ENCODE measurements at places on chromosomes 2 and 18.

GRCh38 chr2:28606986-28607441 lies 111.2 kb downstream of the PLB1 start:
- DNase-seq: no peak

DNA sequence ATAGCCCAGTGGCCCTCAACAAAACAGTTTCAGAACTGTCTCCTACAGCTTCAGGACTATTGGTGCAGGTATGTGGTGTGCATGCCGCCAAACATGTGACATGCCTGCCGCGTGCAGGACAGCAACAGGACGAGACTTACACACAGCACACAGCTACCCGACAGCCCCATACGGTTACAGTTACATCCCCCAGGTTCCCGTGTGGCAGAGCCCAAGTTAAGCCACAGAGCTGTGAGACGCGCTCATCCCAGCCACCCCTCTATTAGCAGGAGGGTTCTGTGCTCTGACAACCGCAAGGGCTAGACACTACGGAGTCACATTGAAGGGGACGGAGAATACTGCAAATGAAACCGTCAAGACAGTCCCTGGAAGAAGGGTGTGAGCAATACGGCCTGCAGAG lies 16.4 kb upstream of the TUBB6 start:
- DNase-seq: no peak

- no peak for DNase-seq
Observed at GRCh38 chr2:106108351-106108750, 85.8 kb downstream of the UXS1 start.

- no peak for DNase-seq
Observed at GRCh38 chr2:46009315-46009714, 287.9 kb upstream of the EPAS1 start.

DNA sequence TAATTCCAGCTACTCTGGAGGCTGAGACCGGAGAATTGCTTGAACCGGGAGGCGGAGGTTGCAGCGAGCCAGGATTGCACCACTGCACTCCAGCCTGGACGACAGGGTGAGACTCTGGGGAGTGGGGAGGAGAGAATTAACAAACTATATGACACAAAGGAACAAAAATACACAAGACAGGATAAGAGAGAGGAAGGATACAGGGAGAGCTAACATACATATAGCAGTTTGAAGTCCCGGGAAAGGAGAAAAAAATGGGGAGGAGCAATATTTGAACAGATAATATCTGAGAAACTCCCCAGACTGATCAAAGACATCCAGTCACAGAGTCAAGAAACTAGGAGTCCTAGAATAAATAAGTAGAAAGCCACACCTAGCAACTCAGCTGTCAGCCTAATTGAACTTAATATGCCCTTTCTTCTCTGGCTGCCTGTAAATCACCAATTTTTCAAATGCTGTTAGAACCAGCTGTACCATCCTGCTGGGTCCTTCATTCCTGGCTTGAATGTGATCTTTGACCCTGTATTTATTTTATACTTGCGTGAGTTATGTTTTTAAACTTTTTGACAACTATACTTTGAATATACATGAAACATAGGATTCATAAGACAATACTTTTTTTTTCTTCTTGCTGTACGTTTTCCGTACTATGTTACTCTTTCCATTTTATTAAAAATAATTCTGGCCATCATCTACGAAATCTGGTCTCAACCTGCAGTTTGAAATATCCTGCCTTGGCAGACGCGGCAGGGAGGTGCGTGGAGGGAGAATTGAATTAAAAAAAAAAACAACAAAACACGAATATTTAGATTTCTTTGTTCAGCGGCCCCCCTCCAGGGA lies 876 bp upstream of the CYP27A1 start:
- no peak for DNase-seq

- DNase-seq: no peak
Observed at GRCh38 chr2:25714740-25715139, 41.4 kb upstream of the DTNB start.

- DNase-seq: no peak
Observed at GRCh38 chr18:45386041-45386655, 229.1 kb upstream of the SLC14A2 start.

DNA sequence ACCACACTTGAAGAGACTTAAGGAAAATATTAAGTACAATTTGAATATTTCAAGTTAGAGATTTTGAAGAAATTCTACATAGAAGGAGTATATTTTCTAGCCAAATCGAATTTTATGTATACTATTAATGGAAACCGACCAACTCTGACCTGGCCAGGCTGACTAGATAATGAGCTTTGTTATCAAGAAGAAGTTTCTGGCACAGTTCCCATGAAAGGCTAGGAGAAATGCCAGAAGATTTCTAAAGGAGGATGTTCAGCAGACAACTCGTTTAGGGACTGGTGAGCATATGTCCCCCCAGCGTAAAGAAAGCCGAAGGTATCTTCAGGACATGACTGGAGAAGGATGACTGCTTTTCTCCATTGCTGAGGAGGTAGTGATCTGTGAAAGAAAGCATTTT lies 127.3 kb downstream of the DIS3L2 start:
- DNase-seq: no peak

DNA sequence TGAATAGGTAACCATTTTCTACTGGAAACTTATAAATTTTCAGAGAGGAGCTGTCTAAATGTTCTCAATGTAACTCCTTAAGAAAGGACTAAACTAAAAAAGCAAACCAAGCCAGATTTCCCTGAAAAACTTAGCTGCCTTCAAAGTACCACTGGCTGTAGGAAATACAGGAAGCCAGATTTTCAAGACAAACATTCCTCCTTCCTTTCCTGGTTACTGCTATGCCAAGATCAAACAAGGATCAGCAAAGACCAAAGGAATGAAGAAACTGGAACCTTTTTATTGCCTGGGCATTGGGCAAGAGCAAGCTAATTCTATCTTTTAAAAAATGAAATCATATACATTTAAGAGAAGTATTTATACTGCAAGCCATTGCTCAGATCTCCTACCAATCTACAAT lies 212.7 kb downstream of the DYM start:
- no peak for DNase-seq

- DNase-seq: peak; percentile 72
Observed at GRCh38 chr2:47271054-47272000, 116.2 kb upstream of the STPG4 start.

DNA sequence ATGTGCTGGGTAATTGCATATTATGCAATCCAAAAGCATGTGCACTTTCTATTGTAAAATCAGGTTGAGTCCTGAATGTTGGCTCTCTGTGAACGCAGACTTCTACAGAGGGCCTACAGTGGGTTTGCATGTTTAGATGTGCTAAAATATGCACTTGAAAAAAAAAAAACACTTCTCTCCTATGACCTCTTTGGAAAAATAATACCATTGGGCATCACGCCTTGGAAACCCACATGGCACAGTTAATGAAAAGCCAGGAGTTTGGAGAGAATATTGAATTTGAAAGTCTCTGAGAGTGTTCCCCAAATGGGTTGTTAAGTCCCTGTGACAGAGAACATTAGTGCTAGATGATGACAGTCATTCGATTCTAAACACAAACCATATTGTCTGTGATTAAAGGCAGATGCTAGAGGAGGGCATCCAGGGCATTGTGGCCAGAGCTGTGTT lies 710.4 kb upstream of the PIK3C3 start:
- no peak for DNase-seq

DNA sequence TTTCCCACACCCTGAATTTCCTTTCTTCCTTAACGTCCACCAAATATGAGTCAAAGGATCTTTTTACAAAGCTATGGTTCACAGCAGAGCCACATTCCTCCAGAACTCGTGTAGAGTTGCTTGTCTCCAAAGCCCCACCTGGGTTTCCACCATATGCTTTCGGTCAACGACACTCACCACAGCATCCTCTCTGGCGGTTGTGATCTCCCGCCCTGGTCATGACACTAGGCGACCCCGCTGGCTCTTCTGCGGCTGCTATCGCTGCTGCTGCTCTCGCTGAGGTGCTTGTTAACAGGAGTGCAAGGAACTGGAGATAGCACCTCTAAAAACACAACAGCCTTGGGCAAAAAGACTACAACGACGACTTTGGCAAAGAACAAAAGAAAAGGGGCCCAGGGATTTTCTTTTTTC lies 340 bp downstream of the SLC40A1 start:
- no peak for DNase-seq

GRCh38 chr2:70987386-70987785 lies 7.3 kb downstream of the TEX261 start:
- no peak for DNase-seq

- DNase-seq: no peak
Observed at GRCh38 chr2:100653449-100654035, 90.7 kb downstream of the PDCL3 start.

DNA sequence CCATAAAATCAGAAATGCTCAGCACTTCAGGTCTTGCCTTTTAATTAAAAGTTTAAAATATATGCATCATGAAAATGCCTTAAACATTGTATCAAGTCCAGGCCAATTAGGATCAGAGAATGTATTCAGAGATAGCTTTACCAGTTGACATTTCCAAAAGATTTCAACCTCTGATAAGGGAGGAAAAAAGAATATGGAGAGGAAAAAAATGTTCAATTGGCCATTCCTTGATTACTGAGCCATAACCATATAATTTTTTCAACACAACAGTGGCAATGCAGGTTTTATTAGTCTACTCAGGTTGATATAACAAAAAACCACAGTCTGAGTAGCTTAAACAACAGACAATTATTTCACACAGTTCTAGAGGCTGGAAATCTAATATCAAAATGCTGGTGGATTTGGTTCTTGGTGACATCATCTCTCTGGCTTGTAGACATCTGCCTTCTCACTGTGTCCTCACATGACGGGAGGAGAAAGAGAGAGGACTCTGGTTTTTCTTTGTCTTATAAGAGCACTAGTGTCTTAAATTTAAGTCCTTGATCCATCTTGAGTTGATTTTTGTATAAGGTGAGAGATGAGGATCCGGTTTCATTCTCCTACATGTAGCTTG lies 111.9 kb downstream of the IRS1 start:
- DNase-seq: no peak

GRCh38 chr2:178380763-178381162 lies 70.2 kb downstream of the PRKRA start:
- DNase-seq: no peak

DNA sequence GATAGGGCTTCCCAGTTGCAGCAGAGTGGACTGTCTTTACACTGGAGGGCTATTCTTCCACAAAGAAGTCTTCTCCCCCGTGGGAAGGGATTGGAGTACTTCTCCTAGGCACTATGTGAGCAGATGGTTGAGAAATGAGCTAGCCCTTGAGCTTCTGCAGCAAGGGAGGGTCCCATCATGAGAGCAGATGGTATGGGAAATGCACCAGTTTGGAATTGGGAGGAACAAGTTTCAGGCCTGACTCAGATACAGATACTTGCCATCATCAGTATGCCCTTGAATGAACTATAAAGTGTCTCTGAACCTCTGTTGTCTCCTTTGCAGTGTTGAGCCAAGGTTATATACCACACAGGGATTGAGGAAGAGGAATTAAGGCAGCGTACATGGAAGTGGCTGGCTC lies 757.4 kb downstream of the RNF144A start:
- DNase-seq: no peak

GRCh38 chr2:154565433-154565832 lies 133.1 kb upstream of the KCNJ3 start:
- DNase-seq: no peak

- DNase-seq: no peak
Observed at GRCh38 chr2:135093193-135093592, 41.1 kb downstream of the RAB3GAP1 start.

DNA sequence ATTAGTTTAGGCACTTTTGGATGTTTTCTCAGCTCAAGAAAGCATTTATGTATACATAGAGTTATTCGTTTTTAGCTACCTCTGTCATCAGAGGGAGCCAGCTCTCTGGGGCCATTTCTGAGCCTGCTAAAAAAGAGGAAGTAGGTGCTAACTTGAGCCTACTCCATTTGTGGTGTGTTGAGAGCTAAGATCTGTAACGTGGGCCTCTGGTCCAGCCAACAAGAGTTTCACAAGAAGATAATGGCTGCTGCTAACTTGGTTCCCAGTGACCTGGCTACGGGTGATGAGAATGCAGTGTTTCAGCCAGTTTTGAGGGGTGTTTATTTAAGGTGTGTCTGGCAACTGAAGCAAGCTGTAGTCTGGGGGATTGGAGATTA lies 182.5 kb downstream of the PRKCE start:
- DNase-seq: no peak

DNA sequence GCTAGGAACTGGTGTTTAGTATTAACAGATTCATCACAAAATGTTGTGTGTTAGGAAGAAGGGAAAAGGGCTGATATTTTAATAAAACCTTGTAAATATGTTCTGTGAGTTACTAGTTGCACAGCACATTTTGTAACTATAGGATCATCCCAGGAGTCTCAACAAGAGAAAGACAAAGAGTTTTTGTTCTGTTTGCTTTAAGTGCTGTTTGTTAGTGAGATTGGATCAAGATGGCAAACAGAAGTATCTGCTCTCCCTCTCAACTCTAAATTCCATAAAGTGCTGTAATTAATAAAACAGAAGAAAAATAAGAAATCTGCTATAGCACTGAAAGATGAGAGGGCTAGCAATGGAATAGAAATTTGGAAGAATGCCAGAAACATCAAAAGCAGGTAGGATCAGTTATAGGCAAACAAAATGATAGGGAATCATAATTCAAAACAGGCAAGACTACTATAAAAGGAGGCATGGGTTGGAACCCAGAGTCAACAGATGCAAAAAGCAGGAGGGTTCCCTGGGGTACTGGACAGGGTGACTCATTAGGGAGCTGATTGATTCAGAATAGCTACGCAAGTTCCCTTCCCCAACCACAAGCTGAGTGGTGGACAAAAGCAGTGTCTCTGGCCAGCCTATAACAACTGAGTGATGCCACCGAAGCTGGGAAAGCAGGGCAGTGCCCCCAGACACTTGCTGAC lies 75.8 kb downstream of the DYNC1I2 start:
- DNase-seq: peak; percentile 26

- peak; percentile 51 for DNase-seq
Observed at GRCh38 chr2:71609958-71610357, 156.6 kb downstream of the DYSF start.

DNA sequence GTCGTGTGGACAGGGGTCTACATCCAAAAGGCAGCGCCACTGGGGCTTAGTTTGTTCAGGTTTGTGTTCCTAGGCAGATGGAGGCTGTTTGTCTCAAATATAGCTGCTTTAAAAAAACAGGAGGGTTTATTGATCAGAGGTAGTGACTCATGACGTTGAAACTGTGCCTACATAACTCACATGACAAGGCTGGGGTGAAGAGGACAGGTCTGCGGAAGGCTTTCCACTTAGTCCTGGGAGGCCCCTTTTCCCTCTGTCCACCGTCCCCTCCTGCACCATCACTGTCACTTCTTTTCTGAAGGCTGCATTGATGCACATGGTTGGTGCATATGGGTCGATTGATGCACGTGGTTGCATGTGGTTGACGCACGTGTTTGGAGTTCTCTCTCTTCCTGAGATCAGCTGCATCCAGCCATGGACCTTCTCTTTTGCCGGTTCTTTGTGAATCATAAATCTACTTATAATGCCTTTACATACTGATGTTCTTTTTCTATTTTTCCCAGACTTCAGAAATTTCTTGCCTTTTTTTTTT lies 10.9 kb downstream of the SH3RF3 start:
- no peak for DNase-seq

Data from DMS153 (cell line).